ENCODE measurements at places on chromosomes 7 and 10. TPM values are rescaled to one million over a fixed set of nuclear protein-coding genes. Genes with fewer than 3 reads are reported as not detected.

Gene H2BK1
- not detected for total RNA-seq

Gene AFAP1L2
- total RNA-seq, result 20.7 TPM

Gene IGFBP1
- total RNA-seq, result 0.09 TPM

Gene CDC14C
- total RNA-seq, result 0.04 TPM

Gene STX1A
- total RNA-seq, result 10.4 TPM

Gene SLC13A1
- not detected for total RNA-seq

Gene CLRN3
- total RNA-seq, result 0.09 TPM

Gene ABCB4
- 0.49 TPM for total RNA-seq

Gene TCERG1L
- 0.04 TPM for total RNA-seq

Gene FEZF1
- total RNA-seq, result not detected

Gene PAPOLB
- total RNA-seq, result 0.22 TPM

Gene GBX1
- 0.44 TPM for total RNA-seq

Gene FAM131B
- total RNA-seq, result 1.4 TPM

Gene TUBB8
- 0.09 TPM for total RNA-seq

Gene NCF1
- total RNA-seq, result 0.66 TPM

Gene SSBP1
- 134 TPM for total RNA-seq

Gene RARRES2
- total RNA-seq, result 43.4 TPM

Gene ZNF365
- total RNA-seq, result 0.13 TPM

Gene TUBAL3
- total RNA-seq, result 0.09 TPM

Gene CPXM2
- total RNA-seq, result 3.9 TPM

Gene CFAP58
- 0.22 TPM for total RNA-seq

Gene NACAD
- total RNA-seq, result 2.3 TPM

Gene CACNB2
- 1.3 TPM for total RNA-seq

Gene NPC1L1
- total RNA-seq, result not detected

Gene TMEM139
- 0.40 TPM for total RNA-seq

Gene GRK5
- total RNA-seq, result 21.4 TPM

Gene TASOR2
- total RNA-seq, result 51.3 TPM

Gene VGF
- not detected for total RNA-seq
